Fibroblast of skin of abdomen (primary cell): ENCODE measurements at places on chromosomes 7 and 10.

GRCh38 chr10:48634198-48634983, 29.5 kb upstream of the ARHGAP22 start:
- peak; percentile 86 for DNase-seq

DNA sequence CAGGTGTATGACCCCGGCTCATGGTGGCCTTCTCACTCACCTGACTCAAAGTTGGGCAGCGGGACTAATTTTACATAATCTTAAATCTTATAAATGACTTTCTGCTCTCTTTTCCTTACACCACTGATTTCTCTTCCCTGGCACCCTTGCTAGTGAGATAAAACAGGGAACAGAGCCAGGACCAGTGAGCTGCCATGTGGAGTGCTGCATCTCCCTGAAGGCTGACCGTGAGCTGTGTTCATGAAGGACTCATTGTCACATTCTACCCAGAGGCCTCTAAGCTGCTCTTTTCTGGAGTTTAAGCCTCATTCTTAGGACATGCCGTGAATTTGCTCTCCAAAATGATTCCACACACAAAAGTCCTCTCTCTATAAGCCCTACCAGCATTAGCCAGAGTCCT, 762.3 kb downstream of the AUTS2 start:
- DNase-seq: no peak

DNA sequence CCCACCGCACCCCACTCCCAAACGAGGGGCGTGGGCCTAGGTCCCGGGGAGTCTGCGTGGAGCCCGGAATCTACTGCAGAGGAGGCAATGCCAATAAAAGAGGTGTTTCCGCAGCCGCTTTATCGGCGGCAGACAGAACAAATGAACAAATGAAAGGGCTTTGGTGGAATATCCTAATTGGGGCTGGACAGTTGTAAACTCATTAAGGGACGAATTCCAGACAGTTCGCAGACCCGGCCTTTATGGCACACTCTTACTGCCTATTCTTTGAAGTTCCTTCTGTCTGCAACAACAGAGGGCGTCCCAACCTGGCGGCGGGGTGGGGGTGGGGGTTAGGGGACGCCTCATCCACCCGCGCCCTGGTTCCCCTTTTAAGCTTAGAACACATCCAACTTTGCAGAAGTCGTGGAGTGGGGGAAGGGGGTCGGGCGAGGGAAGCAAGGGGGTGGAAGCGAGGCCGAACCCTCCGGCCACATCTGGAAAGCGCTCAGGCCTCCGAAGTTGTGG, 4.1 kb downstream of the HOXA9 start:
- DNase-seq: no peak

- no peak for DNase-seq
These were observed 886.7 kb upstream of the SORCS1 start for GRCh38 chr10:108051218-108051617.

- DNase-seq: no peak
These were observed 6.3 kb downstream of the NAT16 start for GRCh38 chr7:101173752-101174244.

- DNase-seq: no peak
These were observed 747.8 kb downstream of the GRID1 start for GRCh38 chr10:85618841-85619240.

GRCh38 chr10:65571011-65571570, 1354.7 kb upstream of the LRRTM3 start:
- DNase-seq: peak; percentile 14

DNA sequence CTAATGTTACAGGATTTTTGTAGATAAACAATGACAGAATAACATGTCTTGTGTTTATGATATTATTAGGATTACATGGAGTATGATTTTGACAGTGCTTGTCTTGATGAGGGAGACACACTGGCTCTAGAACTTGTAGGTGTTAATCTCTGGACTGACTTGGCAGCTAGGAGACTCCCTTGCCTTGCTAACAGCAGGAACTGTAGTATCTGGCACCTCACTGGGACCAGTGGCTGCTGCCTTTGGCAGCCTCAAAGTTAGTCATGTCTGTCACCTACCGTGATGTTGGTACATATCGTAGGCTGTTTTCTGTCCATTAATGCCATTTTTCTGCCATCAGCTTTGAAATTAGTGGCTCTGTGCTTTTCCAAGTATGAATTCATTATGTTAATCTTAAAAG, 261.5 kb downstream of the CDK14 start:
- DNase-seq: no peak

DNA sequence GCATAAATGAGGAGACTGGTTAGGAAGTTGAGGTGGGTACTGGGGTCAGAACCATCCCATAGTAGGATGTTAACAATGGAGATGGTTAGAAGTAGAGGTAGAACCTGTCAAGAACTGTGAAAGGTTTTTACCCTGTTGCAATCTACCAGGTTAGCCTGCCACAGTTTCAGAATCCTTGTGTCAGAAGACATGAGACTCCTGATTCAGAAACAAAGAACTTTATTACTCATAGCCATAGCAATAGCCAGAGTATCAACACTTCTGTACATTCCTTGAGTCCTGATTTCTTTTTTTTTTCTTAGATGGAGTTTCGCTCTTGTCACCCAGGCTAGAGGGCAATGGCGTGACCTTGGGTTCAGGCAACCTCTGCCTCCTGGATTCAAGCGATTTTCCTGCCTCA, 200.9 kb downstream of the GRM3 start:
- DNase-seq: no peak

- DNase-seq: peak; percentile 72
These were observed 16.6 kb downstream of the STMP1 start for GRCh38 chr7:135678612-135679575.
